Activated naive CD4-positive, alpha-beta T cell treated with anti-CD3 and anti-CD28 coated beads, Interleukin-2, amount 10 ng/mL, durations not matched to agents 7 days and 5 days (primary cell): ENCODE measurements at places on chromosomes 11 and 22.

DNA sequence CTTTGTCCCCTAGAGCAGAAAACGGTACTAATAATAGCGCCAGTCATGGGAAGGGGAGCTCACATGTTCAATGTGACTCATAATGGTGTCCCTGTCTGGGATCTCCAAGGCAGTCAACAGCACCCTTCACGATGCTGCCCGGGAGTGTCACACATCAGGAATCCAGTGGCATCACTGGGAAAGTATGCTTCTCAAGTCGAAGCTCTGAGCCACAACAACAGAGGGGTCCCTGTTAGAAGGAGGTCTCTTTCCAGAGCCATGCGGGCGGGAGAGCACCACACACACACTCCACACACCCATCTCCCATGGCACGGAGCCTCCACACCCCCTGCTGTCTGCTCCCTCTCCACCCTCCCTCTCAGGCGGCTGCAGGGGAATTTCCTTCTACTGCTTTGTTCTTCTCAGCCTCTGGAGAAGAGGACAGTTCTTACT is 119.7 kb downstream of the ETS1 start:
- peak; percentile 49 for DNase-seq

GRCh38 chr11:105592035-105592434 is 17.8 kb upstream of the GRIA4 start:
- DNase-seq, result no peak

GRCh38 chr22:25735650-25736049 is 6.3 kb upstream of the MYO18B start:
- no peak for DNase-seq

- DNase-seq, result peak; percentile 46
Observed at GRCh38 chr22:41094041-41094593, 1.7 kb downstream of the EP300 start.

DNA sequence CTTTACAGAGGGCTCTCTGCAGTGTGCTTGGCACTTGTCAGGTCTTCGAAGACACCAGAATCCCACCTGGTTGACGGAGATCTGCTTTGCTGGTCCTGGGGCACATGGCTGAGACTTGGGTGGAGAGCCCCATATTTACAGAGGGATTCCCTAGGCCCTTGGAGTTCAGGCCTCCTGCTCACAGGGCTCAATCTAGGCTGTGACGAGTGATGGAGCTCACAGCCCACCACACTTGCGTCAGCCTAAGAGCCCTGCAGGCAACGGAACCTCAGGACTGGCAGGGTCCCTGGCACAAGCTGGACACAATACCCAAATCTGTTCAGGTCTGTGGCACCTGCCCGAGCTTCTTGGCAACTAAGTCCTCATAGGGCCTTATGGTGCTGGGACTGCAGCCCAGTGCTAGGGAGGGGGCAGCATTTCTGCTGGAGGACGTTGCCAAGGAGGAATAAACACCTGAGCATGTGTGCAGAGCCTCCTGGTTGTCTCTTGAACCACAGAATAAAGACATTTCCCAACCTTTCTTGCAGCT is 59.1 kb downstream of the KCNC1 start:
- no peak for DNase-seq

- no peak for DNase-seq
Observed at GRCh38 chr22:47618180-47619010, 855.9 kb downstream of the TBC1D22A start.

DNA sequence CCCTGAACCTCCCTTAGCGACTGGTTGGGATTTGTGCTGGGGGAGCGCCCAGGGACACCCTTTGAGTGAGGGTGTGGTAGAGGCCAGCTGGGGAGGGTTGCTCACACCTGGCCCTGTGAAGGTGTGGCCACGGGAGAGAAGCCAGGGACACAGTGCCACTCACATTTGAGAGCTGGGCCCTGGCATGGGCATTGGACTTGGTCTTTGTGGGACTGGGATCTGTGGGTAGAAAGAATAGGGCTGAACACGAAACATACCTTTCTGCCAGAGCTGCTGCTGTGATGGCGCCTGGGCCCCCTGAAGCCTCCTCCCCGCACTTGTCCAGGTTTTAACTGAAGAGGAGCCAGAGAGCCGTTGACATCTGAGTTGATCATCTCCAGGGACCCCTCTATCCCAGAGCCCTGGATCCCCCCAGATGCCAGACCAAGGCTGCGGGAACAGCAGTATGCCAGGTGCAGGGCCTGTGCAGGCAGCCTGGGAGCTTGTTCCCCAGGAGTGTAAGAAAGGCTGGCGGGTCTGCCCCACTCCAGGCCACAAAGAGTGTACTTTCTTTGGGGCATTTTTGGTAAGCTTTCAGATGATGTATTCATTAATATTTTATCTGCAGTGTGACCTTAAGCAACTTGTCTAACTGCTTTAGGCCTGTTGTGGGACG is 284.1 kb downstream of the TBC1D22A start:
- DNase-seq, result no peak

- peak; percentile 66 for DNase-seq
Observed at GRCh38 chr11:827146-827896, 398 bp upstream of the CRACR2B start.

- DNase-seq, result peak; percentile 80
Observed at GRCh38 chr22:26642465-26643417, 14.6 kb upstream of the MIAT start.

DNA sequence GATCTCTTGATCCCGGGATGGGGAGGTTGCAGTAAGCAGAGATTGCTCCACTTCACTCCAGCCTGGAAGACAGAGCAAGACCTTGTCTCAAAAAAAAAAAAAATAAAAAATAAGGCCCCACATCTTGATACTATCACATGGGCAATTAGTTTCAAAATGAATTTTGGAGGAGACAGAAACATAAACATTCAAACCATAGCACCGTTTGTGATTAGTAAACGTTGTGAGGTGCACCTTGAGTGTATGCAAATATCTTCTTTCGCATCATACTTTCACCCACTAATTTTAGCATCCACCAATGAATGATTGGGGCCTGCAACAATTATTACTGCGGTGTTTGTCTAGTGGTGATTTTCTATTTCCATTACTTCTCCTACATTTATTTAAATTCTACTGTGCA is 11.0 kb upstream of the SPDYC start:
- no peak for DNase-seq

DNA sequence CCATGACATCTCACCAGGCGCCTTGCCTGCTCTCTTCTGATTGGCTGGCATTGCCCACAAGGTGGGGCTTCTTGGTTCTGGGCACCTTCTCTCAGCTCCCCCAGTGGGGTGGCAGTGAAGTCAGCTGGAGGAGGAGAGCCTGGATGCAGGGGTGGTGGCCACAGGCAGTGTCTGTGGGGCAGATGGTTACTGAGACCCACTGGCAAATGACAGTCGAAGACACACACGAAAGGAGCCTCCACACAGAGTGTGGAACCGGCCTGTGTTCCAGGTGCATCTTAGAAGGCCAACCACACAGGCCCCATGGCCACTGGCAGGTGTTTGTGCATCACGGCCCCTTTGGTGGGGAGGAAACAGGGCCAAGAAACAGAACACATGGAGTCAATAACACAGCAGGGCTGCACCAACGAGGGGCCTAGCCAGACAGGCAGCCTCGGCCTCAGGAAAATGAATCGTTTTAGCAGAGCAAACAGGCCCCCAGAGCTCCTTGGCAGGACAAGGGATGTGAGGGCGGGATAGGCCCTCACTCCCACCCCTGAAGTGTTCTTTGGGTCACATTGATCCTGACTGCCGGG is 683.4 kb downstream of the TBC1D22A start:
- no peak for DNase-seq

DNA sequence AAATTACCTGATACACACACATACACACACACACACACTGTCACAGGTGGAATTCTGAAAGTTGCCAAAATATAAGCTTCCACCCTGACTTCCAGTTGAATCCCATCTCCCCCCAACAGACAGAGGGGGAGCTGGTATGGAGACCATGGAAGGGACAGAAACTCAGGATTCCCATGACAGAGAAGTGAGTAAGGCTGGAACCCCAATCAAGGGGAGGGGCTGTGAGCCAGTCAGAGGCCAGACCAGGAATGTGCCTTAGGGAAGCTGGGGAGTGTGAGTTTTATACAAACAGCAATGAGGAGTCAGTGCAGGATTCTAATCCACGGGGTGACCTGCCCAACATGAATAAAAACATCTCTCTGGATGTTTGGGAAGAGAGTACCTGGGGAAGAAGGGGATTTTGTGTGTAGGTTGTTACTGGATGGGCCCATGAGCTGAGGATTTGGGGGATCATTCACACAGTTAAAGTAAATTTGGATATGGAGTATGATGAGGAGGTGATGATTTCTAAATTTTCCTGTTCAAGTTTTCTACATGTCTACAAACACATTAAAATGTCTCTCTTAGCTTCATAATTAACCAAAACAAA is 38.7 kb upstream of the TOP3B start:
- no peak for DNase-seq

- no peak for DNase-seq
Observed at GRCh38 chr22:19330865-19331418, 39.4 kb upstream of the CLTCL1 start.

- peak; percentile 66 for DNase-seq
Observed at GRCh38 chr11:86672007-86672621, at the start of gene ME3. Gene ME3 (minus strand): TSS chr11:86672616.
